ENCODE measurements at places on chromosomes 1 and 21.

DNA sequence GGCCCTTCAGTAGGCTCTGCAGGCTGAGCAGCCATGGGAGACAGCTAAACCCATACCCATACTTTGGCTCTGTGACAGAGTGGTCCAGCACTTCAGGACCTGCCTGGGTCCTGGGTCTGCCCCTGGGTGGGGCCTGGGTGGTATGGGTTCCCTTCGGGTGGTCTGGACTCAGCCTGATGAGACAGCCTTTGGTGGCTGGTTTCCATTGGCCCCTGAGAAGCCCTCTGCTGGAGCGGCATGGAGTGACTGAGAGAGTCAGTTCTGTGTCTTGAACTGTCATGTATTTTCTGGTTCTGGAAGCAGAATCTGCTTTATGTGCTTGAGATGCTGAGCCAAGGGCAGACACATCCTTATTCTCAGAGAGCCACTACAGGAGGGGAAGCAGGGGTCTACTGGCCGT, 31.3 kb upstream of the KCNA2 start:
- no peak for DNase-seq

DNA sequence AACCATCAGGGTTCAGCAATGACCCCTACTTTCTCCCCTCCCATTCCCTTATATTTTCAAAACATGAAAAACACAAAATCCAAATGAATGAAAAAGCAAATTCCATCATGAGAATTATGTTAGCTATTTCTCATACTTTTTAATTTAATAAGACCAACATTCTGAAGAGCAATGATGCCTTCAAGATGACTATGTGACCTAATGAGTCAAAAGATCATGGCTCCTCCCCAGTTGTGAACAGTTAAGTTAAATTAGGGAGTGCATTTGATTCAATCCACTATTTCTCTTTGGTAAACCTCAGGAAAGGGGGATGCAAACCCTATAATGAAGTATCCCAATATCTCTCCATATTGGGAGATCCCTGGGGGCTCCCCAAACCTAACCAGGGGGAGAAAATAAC, 36.5 kb downstream of the PUM1 start:
- no peak for DNase-seq

- no peak for DNase-seq
Measured at GRCh38 chr1:160607672-160608032, 28.4 kb upstream of the CD84 start.

- DNase-seq = no peak
Measured at GRCh38 chr21:18030248-18030647, 211.1 kb upstream of the C21orf91 start.

- DNase-seq = no peak
Measured at GRCh38 chr1:22789356-22789994, 78.8 kb downstream of the EPHB2 start.

GRCh38 chr1:222109836-222110235, 367.9 kb upstream of the DUSP10 start:
- DNase-seq = no peak

DNA sequence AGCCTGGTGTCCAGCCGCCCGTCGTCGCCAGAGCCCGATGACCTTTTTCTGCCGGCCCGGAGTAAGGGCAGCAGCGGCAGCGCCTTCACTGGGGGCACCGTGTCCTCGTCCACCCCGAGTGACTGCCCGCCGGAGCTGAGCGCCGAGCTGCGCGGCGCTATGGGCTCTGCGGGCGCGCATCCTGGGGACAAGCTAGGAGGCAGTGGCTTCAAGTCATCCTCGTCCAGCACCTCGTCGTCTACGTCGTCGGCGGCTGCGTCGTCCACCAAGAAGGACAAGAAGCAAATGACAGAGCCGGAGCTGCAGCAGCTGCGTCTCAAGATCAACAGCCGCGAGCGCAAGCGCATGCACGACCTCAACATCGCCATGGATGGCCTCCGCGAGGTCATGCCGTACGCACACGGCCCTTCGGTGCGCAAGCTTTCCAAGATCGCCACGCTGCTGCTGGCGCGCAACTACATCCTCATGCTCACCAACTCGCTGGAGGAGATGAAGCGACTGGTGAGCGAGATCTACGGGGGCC, 1.2 kb downstream of the OLIG2 start:
- no peak for DNase-seq

- DNase-seq = no peak
Measured at GRCh38 chr1:195466639-195467038, 1141.6 kb downstream of the KCNT2 start.

GRCh38 chr1:150650193-150650592, 20.8 kb upstream of the ENSA start:
- no peak for DNase-seq

DNA sequence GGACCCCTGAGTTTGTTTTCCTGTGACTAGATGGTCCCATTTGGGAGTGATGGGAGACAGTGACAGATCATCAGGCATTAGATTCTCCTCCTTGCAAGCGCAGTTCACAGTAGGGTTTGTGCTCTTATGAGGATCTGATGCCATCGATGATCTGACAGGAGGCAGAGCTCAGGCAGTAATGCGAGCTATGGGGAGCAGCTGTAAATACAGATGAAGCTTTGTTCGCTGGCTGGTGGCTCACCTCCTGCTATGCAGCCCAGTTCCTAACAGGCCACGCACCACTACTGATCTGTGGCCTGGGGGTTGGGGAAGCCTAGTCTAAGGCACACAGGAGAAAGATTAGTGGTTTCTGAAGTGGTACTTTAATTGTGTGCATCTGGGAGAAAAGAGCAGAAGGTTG, 7.1 kb upstream of the PLPP3 start:
- DNase-seq = no peak

DNA sequence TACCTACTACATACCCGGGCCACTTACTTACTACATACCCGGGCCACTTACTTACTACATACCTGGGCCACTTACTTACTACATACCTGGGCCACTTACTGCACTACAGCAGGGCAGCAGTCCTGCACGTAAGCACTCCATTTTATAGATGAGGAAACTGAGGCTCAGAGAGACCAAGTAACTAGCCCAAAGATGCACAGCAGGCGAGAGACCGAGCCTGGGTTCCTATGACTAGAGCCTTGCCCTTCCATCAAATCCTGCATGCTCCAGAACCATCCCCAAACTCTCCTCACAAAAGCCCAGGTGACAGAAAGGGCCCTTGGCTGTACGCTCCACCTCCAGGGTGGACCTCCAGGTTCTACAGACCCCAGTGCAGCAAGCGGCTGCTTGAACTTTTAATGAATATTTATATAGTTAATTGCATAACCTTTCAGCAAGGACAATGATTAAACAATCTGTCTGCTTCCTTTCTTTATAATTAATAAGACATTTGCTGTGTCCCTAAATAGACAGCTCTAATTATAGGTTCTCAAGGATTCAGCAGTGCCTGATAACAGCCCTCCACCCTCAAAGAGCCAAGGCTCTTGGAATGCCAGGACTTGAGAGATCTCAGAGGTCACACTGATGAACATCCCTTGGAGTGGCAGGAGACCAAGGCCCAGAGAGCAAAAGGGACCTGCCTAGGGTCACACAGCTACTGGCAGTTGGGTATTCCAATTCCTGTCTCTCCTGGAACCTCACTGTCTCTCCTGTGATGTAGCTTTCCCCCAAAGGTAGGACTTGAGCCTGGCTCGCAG, 43.4 kb downstream of the LRP8 start:
- no peak for DNase-seq

GRCh38 chr21:35420656-35421055, 371.6 kb upstream of the RUNX1 start:
- no peak for DNase-seq

Measured in GM12891 (cell line).